Upper lobe of left lung (tissue), 6 donors: ENCODE measurements at places on chromosomes 16 and 17. TPM values are rescaled to one million over a fixed set of nuclear protein-coding genes. Genes with fewer than 3 reads are reported as not detected.
A peak's percentile ranks its signal among the peaks of the same experiment; 100 is the strongest.

Gene DHRS7C
- not detected for total RNA-seq

Gene FOXL1
- 2.2 TPM for total RNA-seq

Gene LRRC75A
- total RNA-seq, result 5.2 TPM

Gene TMEM235
- not detected for total RNA-seq

Gene LLGL2
- total RNA-seq, result 159 TPM

Gene KIF18B
- 1.9 TPM for total RNA-seq

Gene DDX28
- 11.6 TPM for total RNA-seq

Gene IKZF3
- 4.3 TPM for total RNA-seq

DNA sequence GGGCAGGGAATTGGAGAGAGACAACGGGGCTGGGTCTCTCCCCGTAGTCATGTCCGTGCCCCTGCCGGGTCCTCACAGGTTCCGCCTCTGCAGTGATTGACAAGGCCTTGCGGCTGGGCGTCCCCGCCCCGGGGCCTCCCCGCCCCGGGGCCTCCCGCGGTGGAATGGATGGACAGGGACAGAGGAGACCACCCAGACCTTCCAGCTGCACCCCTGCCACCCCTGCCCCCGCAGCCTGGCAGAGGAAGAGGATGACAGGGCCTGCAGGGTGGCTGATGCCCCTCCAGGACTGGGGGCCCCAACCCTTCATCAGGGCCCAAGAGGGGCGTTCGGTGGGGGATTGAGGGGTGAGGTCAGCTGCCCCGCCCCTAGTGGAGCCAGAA is 216.4 kb upstream of the CIBAR2 start:
- no peak overlapping the region for H3K4me3 ChIP-seq
- H3K27me3 ChIP-seq, result no peaks in the 10 kb centered on the region

- no peak overlapping the region for H3K27ac ChIP-seq
- no peaks in the 10 kb centered on the region for H3K36me3 ChIP-seq
- no peaks in the 10 kb centered on the region for H3K27me3 ChIP-seq
- no peaks in the 10 kb centered on the region for H3K4me1 ChIP-seq
Observed at GRCh38 chr17:49071106-49071505, 61.5 kb upstream of the B4GALNT2 start.

GRCh38 chr17:59837308-59838051 is 55.3 kb downstream of the TUBD1 start:
- H3K36me3 ChIP-seq, result peaks cover 5% of the 10 kb centered on the region
- peaks cover 32% of the 10 kb centered on the region for H3K4me1 ChIP-seq
- H3K4me3 ChIP-seq, result peak overlapping the region; percentile 57
- no peak for DNase-seq

- no peak overlapping the region for H3K4me3 ChIP-seq
- no peaks in the 10 kb centered on the region for H3K27me3 ChIP-seq
- no peak for DNase-seq
Observed at GRCh38 chr17:44105941-44106340, 17.5 kb downstream of the HDAC5 start.

- no peaks in the 10 kb centered on the region for H3K4me1 ChIP-seq
- H3K4me3 ChIP-seq, result no peak overlapping the region
- no peak for DNase-seq
- H3K36me3 ChIP-seq, result no peaks in the 10 kb centered on the region
- no peak overlapping the region for H3K27ac ChIP-seq
- no peaks in the 10 kb centered on the region for H3K27me3 ChIP-seq
Observed at GRCh38 chr16:78503602-78504001, 404.1 kb downstream of the WWOX start.

DNA sequence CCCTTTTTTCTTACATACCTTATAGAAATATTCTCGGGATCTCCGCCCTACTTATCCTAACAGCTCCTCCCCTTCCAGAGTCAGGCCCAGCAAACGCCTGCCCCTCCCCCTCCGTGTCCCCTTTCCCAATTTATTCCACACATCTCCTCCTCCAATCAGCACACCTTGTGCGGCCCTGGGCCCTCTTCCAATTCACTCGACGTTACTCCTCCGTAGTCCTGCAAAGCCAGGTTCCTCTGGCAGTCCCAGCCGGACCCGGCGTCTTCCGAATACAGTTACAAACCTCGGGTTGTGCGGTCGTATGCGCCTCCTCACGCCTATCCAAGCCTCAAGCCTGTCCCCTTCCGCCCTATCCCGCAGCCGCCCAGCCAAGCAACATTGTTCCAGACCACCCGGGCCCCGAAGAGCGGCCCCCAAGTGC is 677 bp downstream of the CBX1 start:
- H3K4me3 ChIP-seq, result peak overlapping the region; percentile 77
- peaks cover 20% of the 10 kb centered on the region for H3K4me1 ChIP-seq
- H3K36me3 ChIP-seq, result no peaks in the 10 kb centered on the region
- DNase-seq, result no peak
- peak overlapping the region; percentile 87 for H3K27ac ChIP-seq
- no peaks in the 10 kb centered on the region for H3K27me3 ChIP-seq

GRCh38 chr16:83839561-83839960 is 31.8 kb downstream of the HSBP1 start:
- no peak overlapping the region for H3K27ac ChIP-seq

DNA sequence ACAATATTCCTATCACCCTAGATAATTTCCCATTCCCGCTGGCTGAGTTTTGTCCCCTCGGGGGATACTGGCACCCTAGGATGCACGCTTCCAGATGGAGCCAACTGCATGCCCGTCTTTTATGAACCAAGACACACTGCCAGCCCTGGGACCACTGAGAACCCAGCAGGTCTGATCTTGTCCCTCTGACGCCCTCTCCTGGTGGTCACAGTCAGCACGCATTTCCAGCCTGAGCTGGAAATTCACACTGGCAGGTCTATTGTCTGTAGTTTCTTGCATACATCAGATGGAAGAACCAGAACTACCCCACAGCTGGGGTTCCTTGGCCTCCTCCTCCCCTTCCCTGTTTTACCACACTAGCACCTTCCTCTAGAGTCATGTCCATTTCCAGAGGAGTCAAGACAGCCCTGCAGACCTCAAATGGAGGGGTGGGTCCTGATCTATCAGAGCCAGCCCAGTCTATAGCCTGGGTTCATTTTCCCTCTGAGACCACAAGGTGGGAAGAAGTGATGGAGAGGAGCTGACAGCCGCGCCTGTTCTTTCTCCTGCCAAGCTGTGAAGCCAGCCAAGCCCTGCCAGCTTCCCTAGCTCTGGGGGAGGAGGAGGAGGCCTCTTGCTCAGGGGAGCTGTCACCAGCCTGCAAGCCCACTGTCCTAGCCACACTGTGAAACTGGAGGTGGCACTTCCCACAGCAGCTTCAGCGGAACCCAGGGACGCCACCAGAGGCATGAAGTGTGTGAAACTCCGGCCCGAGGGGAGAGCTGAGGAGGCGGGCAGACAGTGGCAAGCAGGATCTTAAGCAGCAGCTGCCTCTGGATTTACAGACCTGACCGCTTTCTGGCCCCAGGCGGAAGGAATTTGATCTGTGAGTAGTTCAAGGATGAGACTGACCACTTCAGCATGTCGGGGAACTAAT is 29.3 kb downstream of the MXRA7 start:
- no peaks in the 10 kb centered on the region for H3K27me3 ChIP-seq
- no peak overlapping the region for H3K4me3 ChIP-seq
- H3K27ac ChIP-seq, result peak overlapping the region; percentile 27
- no peaks in the 10 kb centered on the region for H3K36me3 ChIP-seq
- peaks cover 5% of the 10 kb centered on the region for H3K4me1 ChIP-seq

DNA sequence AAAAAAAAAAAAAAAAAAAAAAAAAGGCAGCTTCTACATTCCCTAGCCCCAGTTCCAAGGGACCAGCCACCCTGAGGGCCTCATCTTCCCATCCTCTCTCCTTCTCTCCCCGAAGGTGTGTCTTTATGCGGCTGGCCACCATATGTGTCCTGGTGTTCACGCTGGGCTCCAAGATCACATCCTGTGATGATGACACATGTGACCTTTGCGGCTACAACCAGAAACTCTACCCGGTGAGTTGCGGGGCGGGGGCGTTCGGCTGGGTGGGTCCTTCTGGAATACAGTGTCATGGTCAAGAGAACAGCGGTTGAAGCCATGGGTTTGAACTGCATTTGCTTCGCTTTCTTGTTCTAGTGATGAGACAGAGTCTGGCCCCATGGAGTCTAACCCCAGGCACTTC is 22.6 kb upstream of the COQ7 start:
- no peaks in the 10 kb centered on the region for H3K36me3 ChIP-seq
- H3K27me3 ChIP-seq, result no peaks in the 10 kb centered on the region
- no peaks in the 10 kb centered on the region for H3K4me1 ChIP-seq
- H3K27ac ChIP-seq, result no peak overlapping the region
- no peak overlapping the region for H3K4me3 ChIP-seq

DNA sequence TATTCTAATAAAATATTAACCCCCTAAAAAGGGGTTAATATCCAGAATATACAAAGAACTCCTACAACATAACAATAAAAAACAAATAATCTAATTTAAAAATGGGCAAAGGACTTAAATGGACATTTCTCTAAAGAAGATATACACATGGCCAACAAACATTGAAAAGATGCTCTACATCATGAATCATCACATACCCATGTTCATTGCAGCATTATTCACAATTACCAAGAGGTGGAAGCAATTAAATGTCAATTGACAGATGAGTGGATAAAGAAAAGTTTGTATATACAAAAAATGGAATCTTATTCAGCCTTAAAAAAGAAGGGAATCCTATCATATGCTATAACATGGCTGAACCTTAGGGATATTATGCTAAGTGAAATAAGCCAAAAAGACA is 36.8 kb downstream of the CPD start:
- DNase-seq, result no peak
- no peaks in the 10 kb centered on the region for H3K4me1 ChIP-seq
- no peaks in the 10 kb centered on the region for H3K36me3 ChIP-seq
- no peaks in the 10 kb centered on the region for H3K27me3 ChIP-seq
- H3K4me3 ChIP-seq, result no peak overlapping the region

- DNase-seq, result peak; percentile 83
- peaks cover 27% of the 10 kb centered on the region for H3K27me3 ChIP-seq
- peak within 1 kb of the TSS; percentile 35 for H3K4me3 ChIP-seq
- H3K27ac ChIP-seq, result no peak within 1 kb of the TSS
- no peaks in the 10 kb centered on the region for H3K4me1 ChIP-seq
- no peaks in the 10 kb centered on the region for H3K36me3 ChIP-seq
Observed at GRCh38 chr17:11240841-11241610, at the start of gene SHISA6. SHISA6 (plus strand) TSS chr17:11241213.

- no peaks in the 10 kb centered on the region for H3K36me3 ChIP-seq
- H3K4me1 ChIP-seq, result no peaks in the 10 kb centered on the region
- no peak overlapping the region for H3K4me3 ChIP-seq
Observed at GRCh38 chr17:72603420-72604242, 482.8 kb downstream of the SOX9 start.

- peak; percentile 22 for DNase-seq
- H3K36me3 ChIP-seq, result no peaks in the 10 kb centered on the region
- H3K27me3 ChIP-seq, result no peaks in the 10 kb centered on the region
- no peaks in the 10 kb centered on the region for H3K4me1 ChIP-seq
Observed at GRCh38 chr17:52106638-52107261, 51.8 kb downstream of the CA10 start.

- no peaks in the 10 kb centered on the region for H3K27me3 ChIP-seq
- DNase-seq, result no peak
- no peaks in the 10 kb centered on the region for H3K36me3 ChIP-seq
- no peak overlapping the region for H3K4me3 ChIP-seq
- no peak overlapping the region for H3K27ac ChIP-seq
Observed at GRCh38 chr17:15039366-15039765, 225.8 kb downstream of the PMP22 start.
